ENCODE measurements at places on chromosomes 13 and 19.

DNA sequence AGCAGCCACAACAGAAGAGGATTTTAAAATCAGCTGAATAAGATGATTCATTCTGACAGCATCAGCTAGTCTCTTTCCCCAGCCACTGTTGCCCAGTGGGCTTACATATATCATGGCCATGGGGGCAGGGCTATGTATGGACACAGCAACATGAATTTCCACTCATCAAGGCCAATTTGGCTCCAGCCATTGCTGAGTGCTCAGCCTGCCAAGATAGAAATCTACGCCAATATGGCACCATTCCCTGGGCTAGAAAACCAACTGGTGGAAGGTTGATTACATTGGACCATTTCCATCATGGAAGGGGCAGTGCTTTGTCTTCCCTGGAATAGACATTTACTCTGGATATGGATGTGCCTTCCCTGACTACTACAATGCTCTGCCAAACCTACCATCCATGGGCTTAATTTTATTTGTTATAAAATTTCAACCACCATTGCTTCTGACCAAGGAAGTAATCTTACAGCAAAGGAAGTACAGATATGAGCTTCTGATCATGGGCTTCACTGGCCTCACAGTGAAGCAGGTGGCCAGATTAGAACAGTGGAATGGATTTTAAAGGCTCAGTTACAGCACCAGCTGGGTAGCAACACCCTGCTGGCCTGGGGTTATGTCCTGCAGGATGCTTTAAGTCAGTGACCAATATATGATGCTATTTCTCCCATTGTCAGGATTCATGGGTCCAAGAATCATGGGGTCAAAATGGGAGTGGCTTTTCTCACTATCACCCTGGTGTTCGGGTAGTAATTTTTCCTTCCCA, 9.8 kb upstream of the ALOX5AP start:
- no peak for DNase-seq

DNA sequence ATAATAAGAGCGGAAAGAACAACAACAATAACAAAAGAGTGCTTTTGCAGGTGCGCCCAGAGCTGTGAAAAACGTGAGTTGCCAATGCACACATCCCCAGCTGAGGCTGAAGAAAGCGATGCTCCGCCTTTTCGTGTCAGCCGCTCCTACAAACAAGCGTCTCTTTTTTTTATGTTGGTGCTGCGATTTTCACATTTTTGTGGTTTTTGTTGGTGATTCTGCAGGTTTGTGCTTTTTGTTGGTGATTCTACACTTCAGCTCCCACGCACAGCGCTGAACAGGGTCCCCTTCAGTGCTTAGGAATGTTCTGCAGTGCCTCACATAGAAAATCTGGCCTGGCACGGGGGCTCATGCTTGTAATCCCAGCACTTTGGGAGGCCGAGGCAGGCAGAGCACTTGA, 7.3 kb upstream of the SBK3 start:
- DNase-seq = no peak

DNA sequence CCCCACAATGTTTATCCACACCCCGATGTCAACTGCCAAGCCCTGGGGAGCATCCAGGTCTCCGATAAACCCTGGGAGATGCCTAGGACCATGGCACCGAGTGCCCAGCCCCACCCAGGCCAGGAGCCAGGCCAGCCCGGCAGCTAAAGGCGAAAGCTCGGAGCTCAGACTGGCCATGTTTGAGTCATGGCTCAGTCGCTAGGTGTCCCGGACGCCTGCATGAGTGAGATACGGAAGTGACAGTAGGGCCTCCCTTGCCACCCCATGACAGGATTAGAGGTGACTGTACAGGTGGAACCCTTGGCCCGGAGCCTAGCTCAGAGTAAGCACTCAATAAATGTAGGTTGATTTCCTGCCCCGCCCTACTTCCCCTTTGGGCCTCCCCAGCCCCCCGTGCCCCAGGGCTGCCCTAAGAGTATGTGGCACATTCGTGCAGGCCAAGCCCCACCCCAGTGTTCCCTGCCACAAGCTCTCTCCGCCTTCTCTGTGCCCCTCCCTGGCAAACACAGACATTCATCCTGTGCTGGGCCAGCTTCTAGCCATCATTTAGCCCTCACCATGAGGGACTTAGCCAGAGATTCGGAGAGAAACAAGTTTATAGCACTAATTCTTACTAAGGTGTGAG, 5.8 kb upstream of the TPM4 start:
- no peak for DNase-seq

DNA sequence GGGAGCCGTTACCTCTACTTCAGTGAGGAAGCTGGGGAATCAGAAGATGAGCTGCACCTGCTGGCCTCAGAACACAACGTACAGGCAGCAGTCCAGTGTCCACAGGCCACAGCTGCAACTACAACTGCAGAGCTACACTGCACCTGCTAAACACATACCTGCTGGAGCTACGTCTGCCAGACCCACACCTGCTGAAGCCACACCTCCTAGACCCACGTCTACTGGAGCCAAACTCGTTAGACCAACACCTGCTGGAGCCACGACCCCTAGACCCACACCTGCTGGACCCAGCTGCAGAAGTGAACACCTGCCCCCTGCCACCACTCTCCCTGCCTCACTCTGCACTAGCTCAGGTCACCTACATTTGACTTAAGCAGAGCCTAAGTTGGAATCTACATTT, 169.9 kb downstream of the USP12 start:
- DNase-seq = no peak

GRCh38 chr13:50156561-50157127, 141.4 kb downstream of the KCNRG start:
- no peak for DNase-seq

GRCh38 chr19:15304140-15304705, 28.1 kb downstream of the BRD4 start:
- DNase-seq = no peak

- DNase-seq = no peak
Measured at GRCh38 chr13:74868049-74868448, 613.9 kb downstream of the TBC1D4 start.

DNA sequence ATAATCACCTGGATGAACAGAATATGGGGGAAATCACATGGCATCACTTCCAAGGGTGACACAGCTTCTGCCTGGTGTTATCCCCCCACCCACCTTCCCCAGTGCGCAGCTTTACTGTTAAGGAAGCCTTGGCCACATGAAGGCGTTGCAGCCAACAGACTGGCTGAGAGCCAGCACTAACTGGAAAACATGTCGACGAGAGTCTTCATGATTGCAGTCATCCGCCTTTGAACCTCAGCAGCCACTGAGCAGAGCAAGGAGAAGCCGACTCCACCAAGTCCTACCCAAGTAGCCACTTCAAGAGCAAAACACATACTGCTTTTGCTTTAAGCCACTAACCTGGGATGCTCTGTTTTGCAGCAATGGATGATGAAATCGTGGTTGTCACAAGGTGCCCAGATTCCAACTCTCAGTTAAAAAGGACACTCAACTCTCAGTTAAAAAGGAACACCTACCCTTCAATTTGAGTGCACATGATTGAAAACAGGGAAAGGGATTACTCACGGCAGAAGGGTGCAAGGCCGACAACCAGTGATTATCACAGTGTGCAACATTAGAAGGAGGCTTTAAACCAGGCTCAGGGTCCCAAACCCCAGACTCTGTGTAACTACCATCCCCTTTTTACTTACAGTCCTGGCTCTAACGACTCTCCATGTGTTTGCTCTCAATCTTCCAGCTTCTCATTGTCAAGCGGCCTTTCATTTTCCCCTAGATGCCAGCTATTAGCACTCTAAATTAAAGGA, 149.1 kb downstream of the KLF12 start:
- no peak for DNase-seq

DNA sequence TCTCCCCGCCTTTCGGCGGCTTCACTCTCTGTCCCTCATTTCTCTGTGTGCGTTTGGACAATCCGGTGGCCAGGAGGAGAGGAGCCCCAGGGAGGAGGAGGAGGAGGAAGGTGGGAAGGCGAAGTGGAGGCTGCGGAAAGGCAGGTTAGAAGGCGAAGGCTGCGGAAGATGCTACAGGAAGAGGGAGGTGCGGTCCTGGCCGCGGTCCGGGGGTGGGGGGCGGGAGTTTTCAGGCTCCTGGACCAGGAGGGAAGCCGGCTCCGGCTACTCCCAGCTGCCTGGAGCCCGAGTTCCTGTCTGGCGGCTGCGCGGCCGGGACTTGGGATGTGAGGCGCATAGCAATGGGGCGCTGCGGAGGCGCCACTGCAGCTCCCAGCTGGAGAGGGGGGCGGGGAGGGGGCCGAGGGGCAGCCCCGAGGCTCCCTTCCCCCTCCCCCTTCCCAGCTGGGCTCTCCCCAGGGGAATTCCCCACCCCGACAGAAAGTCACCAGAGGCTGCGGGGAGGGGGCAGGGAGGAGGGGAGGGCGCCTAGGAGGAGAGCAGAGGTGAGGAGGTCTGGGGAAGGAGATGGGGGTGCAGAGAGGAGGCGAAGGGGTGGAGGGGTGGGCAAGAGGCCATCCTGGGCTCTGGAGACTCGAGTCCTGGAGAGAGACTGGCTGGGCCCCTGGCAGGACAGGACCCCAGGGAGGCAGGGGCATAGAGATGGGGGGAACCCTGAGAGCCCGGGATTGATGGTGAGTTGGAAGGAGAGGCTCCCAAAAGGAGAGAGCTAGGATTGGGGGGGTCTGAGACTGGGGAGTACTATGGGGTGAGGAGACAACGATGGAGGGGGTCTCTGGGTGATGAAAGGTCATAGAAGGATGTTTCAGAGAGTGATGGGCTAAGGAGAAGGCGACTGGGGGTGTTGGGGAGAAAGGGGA, 2.0 kb downstream of the LRRC4B start:
- no peak for DNase-seq

DNA sequence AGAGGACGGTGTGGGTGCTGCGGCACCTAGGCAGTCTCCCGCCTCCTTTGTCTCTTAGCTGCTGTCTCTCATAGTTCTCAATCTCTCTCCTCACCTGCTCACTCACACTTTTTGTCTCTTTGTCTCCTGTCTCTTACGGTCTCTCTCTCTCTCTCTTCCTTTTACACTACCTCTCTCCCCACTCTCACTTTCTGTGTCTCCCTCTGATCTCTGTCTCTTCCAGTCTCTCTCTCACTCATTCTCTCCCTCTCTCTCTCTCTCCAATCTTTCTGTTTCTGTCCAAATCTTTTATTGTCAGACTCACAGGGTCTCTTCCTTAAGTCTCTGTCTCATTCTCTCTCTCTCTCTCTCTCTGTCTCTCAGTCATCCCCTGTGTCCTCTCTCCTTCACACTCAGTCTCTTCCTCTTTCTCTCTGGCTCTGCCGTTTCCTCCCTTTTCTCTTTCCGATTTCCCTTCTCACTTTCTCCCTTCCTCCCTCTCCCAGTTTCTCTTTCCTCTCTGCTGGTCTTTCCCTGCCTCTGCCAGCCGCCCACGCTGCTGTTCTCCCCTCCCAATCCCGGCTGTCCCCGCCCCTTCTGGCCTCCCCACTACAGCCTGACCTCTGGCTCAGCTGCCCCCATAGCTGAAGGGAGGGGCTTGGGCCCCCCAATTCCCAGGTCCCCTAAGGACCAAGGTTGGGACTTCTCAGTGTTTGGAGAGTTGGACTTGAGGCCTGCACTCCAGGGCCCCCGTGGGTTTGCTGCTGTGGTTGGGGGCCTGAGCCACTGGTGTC, at the start of gene PLEKHA4:
Gene PLEKHA4 (minus strand): TSS at position 504 of the 773 bp plus-strand sequence. CDS start 997 bp downstream, outside the sequence.
- DNase-seq = peak; percentile 57

- no peak for DNase-seq
Measured at GRCh38 chr13:109440320-109440719, 346.1 kb downstream of the IRS2 start.

DNA sequence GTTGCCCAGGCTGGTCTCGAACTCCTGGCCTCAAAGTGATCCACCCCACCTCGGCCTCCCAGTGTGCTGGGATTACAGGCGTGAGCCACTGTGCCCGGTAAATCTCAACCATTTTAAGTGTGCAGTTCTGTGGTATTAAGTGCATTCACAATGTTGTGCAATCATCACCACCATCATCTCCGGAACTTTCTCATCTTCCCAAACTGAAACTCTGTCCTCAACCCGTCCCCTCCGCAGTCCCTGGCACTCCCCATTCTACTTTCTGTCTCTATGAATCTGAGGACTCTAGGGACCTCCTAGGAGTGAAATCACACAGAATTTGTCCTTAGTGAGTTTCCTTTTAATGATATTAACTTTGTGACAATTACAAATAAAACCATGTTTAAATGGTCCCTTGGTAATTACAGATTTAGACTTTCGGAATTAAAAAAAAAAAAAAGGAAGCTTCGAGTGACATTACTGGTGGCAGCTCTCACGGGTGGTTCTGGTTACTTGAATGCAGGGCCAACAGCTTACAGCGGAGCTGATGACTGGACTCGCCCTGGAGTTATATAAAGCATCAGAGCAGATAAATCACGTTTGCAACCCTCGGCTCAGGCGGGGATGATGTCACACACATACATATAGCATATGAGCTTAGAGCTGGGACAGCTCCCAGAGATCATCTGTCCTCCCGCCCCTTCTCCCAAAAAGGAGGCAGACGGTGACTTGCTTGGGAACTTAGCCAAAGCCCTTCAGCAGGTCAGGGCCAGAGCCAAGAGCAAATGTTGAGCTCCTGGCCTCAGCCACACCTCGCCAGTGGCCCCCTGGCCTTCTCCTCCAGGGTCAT, 89.8 kb downstream of the ZNF557 start:
- DNase-seq = no peak

DNA sequence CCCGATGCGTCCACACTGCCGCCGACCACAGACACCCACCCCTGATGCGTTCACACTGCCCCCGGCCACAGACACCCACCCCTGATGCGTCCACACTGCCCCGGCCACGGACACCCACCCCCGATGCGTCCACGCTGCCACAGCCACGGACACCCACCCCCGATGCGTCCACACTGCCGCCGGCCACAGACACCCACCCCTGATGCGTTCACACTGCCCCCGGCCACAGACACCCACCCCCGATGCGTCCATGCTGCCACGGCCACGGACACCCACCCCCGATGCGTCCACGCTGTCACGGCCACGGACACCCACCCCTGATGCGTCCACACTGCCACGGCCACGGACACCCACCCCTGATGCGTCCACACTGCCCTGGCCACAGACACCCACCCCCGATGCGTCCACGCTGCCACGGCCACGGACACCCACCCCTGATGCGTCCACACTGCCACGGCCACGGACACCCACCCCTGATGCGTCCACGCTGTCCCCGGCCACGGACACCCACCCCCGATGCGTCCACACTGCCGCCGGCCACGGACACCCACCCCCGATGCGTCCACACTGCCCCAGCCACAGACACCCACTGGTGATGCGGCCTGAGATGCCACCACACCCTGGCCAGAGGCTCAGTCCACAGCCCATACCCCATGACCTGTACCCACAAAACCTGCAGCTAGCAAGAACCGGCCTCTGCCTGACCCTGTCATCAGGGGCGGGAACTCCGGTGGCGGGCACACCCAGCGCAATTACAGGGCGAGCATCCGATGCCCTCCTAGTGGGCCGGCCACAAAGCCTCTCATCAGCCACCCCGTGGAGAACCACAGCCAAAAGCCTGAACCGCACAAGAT, 28.4 kb downstream of the RASA3 start:
- peak; percentile 8 for DNase-seq

- DNase-seq = no peak
Measured at GRCh38 chr13:54676526-54677113, 1648.0 kb downstream of the OLFM4 start.

DNA sequence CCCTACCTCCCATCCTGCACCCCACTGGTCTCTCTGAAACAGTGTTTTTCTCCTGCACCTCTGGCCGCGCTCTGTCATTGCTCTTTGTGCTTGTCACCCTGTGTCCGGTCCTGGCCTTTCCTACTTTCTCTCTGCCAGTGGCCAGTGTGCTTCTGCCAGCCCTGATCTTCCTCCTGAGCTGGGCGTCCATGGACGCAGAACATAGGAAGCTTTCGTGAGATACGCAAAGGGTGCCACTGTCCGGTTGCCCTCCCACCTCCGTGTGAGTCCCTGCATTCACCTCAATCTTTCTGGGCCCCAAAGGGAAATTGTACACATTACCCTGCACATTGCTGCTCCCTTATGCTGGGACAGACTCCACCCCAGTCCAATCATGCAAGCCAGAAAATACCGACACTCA, 105.7 kb upstream of the SOX1 start:
- DNase-seq = no peak

Data from tibial nerve (tissue), 4 donors.